COR-L47 (cell line): ENCODE measurements at places on chromosomes 3 and 15.

- peak; percentile 5 for DNase-seq
Measured at GRCh38 chr3:79885407-79885806, 117.6 kb upstream of the ROBO1 start.

- no peak for DNase-seq
Measured at GRCh38 chr3:28347374-28348264, 902 bp upstream of the ZCWPW2 start.

DNA sequence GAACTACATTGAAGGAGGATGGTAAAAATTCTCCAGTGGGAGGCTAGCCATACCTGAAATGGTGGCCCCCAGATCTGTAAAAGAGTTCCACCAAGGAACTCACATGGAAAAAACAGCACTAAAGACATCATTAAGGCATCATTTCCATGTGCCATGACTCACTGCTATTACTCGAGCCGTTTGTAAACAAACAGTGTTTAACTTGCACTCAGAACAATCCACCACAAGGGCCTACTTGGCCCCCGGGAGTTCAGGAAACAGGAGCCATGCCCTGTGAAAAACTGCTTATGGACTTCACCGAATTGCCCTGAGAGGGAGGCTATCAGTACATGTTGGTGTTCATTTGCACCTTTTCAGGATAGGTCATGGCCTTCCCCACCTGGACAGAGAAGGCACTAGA lies 18.2 kb downstream of the CCR4 start:
- DNase-seq = no peak

GRCh38 chr3:55218577-55218976 lies 268.5 kb downstream of the WNT5A start:
- no peak for DNase-seq

GRCh38 chr15:58391088-58391487 lies 40.7 kb upstream of the LIPC start:
- DNase-seq = no peak
